ENCODE measurements at places on chromosomes 3 and 15.
A peak's percentile ranks its signal among the peaks of the same experiment; 100 is the strongest.

GRCh38 chr15:33592864-33593263, 282.1 kb downstream of the RYR3 start:
- no peak for DNase-seq

DNA sequence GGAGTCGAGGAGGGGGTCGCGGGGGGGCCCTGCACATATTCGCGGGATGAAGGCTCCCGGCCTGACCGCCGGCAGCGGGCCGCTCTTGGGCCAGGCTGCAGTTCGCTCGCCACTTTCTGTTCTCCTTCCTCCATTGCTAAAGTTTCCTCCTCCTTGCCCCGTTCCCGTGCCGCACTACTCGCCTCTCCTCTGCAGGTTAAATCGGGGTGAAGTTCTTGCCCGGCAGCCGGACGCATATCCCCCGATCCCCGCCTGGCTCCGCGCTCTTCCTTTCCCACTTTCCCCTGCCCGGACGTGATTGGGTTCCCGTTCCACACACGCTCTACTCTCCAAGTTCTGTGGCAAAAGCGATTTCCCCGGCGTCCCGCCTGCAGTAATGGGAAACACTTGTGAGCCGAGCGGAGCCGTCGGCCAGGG, 556 bp downstream of the CRYBG3 start:
- peak; percentile 29 for DNase-seq

DNA sequence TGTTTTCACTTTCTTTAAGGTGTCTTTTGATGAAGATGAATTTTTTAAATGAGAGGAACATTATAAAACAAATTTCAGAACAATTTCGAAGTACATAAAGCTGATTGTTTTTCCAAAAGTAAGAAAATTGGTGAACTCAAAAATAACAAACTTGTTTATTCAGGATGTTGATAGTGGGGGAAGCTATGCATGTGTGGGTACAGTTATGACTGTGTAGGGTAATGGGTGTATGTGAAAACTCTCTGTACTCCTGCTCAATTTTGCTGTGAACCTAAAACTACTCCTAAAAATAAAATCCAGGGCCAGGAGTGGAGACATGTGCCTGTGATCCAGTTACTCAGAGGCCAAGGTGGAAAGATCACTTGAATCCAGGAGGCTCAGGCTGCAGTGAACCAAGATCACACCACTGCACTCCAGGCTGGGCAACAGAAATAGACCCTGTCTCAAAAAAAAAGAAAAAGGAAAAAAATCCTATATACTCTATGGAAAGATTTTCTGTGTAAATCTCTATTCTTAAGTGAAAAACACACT, 37.2 kb downstream of the PIK3CB start:
- no peak for DNase-seq

GRCh38 chr3:194476784-194477183, 10.0 kb downstream of the ATP13A3 start:
- DNase-seq = peak; percentile 43

DNA sequence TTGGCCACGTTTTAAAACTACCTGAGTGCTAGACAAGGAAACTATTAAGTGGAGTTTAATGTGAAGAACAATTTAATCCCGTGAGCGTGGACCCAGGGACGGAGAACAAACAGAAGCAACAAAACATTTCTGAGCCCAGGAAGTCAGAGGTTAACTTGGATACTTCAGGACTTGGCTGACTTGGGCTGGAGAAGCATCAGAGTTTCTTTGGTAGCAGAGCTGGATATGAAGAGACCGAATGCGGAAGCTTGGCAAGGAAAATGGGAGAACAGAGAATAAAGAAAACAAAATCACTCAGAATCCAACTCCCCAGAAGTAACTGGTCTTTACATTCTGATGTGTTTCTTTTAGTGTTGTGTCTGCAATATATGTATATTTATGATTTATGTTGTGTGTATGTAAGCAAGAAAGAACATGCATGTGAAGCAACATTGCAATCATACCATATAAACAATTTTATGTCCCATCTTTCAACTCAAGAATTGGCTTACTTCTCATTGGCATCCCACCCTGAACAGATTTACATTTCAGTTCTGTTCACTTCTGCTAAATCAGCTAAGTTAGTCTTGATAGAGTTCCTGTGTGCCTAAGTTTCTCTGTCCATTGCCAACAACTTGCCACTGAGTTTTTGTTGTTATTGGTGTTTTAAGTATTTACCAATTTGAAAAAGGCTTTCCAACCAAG, 17.2 kb upstream of the PLOD2 start:
- DNase-seq = no peak

GRCh38 chr3:9097495-9097894, 134.2 kb upstream of the RAD18 start:
- DNase-seq = no peak

GRCh38 chr15:76866008-76866407, 39.1 kb downstream of the SCAPER start:
- DNase-seq = no peak

DNA sequence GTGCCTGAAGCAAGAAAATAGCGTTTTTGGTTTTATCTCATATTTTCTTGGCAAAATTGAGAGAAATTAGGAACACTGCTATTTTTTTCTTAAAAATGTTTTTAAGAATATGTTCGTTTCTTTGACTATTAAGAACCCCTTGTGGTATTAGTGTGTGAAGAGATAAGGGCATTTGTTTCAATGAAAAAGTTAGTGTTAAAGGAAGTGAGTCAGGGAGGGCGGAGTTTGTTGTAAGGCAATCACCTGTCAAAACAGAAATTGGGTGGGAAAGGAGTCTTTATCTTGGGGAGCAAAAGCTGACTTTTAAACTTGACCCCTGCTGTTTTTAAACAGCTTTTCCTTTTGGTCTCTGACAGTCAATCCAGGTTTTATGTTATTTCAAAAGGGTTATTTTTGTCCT, 4.2 kb downstream of the RAP2B start:
- DNase-seq = no peak

DNA sequence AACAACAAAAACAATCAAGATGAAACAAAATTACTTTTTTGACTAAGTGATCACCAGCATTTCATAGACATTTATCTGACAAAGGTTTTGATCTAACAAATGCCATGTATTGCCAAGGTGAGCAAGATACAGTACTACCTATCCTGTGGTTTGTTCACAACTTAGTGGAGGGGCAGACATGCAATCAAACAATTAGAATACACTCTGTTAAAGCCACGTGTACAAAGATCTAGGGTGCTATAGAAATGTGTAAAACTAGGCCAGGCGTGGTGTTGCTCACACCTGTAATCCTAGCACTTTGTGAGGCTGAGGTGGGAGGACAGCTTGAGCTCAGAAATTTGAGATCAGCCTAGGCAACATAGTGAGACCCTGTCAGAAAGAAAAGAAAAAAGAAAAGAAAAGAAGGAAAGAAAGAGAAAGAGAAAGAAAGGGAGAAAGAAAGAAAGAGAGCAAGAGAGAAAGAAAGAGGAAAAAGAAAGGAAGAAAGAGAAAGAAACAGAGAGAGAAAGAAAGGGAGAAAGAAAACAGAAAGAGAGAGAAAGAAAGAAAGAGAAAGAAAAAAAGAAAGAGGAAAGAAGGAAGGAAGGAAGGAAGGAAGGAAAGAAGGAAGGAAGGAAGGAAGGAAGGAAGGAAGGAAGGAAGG, 1.4 kb upstream of the TRIM69 start:
- DNase-seq = no peak

DNA sequence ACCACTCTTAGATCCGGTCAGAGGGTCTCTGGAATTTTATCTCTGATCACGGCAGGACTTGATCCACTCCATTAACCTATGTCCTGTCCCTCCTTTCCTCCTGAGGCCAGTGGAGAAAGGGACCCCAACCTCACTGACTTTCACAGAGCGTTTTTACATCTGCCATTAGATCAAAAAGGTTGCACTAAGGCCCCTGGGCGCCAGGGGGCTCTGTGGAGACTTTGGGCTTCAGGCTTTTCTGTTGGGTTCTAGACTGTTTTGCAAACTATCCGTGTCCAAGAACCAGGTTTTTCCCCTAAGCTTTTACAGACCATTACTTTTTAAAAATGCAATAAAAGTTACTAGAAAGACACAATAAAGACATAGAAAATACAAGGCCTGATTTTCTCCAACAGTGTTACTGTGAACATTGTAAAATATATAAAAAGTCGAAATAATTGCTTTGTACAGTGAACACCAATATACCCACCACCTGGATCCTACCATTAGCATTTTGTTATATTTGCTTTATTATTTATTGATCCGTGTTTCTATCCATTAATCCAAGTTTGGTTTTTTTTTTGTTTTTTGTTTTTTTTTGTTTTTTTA, 159.7 kb downstream of the POLR2M start:
- peak; percentile 59 for DNase-seq

- DNase-seq = peak; percentile 38
Observed at GRCh38 chr15:92733934-92734521, 78.5 kb upstream of the FAM174B start.

DNA sequence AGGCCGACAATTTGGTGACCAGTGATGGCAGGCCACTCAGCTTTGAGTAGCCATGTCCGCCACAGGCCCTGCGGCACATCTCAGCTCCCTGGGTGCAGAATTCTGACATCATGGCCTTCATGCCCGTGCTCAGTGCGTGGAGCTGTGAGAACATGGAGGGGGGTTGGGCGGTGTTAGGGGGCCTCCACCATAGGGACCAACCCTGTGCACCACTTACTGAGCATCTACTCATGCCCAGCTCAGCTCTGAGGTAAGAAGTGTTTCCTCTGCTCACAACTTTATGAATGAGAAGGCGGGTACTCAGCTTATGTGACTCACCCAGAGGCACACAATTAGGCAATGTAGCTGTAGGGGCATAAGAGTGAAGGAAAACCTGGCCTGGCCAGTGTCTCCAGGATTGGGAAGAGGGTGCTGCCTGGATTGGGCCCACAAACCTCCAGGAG, 10.5 kb downstream of the ACOX2 start:
- DNase-seq = no peak

DNA sequence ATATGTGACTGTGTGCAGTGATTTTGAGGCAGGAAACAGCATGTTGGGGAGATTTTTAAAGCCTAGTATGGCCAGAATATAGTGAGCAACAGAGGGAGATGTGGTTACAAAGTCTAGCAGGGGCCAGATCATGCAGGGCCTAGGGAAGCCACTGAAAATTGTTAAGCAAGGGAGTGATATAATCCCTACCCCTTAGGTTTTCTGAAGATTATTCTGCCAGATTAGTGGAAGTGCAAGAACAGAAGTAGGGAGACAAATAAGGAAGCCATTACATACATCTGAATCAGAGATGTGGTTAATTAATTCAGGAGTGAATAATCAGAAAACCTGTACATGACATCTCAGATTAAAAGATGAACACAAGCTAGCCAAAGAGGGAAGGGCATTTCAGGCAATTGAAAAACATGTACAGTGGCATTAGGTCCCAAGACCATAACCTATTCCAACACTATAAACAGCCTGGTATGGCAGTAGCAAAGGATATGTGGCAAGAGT, 54.8 kb downstream of the MSL2 start:
- DNase-seq = no peak

DNA sequence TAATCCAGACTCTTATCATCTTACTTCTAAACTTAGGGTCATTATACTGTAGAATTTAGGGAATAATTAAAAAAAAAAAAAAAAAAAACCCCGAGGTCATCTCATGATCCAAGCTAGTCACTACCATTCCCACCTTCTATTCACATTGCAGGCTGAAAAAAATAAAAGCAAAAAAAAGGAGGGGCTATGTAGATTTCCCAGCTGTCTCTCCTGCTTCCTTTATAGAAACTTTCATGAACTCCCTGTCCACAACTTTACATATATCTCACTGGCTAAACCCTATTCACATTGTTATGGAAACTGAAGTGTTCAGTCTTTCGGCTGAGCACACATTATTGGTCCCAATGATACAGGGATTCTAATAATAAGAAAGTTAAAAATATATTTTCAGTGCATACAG, 156.2 kb upstream of the TP63 start:
- DNase-seq = no peak

DNA sequence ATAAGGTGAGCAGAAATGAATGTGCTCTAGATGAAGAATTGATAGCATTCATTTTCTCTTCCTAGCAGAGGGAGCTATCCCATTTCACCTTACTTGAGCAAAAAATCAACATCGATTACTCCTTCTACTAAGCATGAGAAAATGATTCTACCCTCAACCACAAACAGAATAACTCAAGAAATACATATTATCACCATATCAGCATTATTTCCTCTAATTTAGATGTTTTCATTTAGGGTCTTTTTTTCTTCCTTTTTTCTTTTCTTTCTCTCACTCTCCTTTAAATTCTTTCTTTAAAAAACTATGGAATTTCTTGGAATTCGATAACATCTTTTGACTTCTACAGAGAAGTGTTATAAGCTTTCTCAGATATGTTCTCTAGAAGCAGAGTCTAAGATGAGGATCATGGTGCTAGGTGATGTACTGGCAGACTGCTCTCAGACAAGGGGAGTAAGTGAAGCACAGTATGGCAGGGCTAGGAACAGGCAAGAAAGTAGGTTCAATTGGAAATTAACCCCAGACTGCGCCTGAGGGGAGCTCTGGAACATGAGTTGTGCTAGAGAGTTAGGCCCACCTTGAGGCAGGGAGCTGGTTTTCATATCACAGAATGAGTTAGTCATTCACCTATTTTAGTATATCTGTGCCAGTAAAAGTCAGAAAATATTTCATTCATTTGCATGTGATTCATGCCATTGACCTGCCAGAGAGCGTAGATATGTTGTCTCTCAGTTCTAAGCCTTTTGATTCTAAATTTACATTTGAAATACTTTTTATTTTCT, 279.2 kb upstream of the KCNH8 start:
- no peak for DNase-seq

DNA sequence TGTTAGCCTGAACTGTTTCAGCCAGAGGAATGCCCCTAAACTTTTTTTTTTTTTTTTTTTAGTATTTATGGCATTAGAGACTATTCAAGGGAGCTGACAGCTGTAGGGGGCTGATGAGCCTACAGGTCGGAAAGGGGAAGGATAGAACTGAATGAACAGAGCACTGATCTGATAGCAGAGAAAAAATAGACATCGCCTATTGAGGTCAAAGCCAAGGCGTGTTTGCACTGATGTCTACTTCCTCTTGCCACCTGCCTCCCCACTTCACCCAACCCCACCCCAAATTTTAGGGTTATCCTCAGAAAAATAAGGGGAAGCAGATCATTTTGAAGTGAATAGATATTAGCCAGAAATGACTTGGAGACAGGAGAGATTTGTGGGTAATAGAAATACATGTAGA, 3.0 kb upstream of the ZMAT3 start:
- DNase-seq = no peak

- DNase-seq = no peak
Observed at GRCh38 chr3:127674790-127675189, 2.0 kb downstream of the ABTB1 start.

- peak; percentile 21 for DNase-seq
Observed at GRCh38 chr3:123653221-123653682, 68.4 kb upstream of the HACD2 start.

- DNase-seq = no peak
Observed at GRCh38 chr3:62228467-62228866, 144.9 kb downstream of the FEZF2 start.

DNA sequence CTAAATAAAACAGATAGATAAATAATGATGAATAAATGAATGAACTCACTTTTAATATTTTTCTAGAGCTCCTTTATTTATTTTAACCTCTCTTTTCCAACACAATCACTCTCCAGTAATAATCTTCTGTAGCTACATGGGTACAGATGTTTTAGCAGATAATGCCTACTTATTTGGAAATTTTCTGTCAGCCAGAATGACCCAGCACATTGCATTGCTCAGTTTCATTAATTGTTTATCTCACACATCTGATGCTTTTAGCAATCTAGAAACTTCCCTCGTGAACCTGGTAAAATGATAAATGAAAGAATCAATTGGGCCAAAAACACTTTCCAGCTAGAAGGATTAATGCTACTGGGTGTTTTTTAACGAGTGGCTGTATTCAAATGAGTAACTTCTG, 14.9 kb upstream of the MYH15 start:
- DNase-seq = no peak

GRCh38 chr3:158103081-158103886, 2.9 kb downstream of the SHOX2 start:
- DNase-seq = no peak

GRCh38 chr3:139213936-139214335, 129.9 kb upstream of the MRPS22 start:
- no peak for DNase-seq

All from SK-N-DZ (cell line).